Activated naive CD8-positive, alpha-beta T cell treated with anti-CD3 and anti-CD28 coated beads, Interleukin-2, amount 10 ng/mL, durations not matched to agents 7 days and 5 days (primary cell): ENCODE measurements at places on chromosomes 6 and 20.

DNA sequence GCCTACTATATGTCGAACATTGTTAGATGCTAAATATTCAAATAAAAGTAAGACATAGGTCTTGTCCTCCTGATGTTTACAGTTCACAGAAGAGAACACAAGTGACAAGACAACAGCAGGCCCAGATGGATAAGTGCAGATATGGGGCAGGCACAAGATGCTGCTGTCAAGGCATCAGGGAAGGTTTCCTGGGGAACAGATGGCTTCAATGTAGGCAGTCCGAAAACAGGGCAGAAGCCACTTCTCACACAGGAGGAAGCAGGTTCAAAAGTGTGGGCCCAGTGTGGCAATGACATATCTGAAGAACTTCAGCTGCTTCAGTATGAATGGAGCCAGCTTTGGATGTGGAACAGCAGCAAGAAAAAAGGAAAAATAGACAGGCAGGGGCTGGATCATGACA is 32.5 kb downstream of the HLA-DPB1 start:
- no peak for DNase-seq

GRCh38 chr6:25038999-25039398 is 103.2 kb upstream of the RIPOR2 start:
- no peak for DNase-seq

DNA sequence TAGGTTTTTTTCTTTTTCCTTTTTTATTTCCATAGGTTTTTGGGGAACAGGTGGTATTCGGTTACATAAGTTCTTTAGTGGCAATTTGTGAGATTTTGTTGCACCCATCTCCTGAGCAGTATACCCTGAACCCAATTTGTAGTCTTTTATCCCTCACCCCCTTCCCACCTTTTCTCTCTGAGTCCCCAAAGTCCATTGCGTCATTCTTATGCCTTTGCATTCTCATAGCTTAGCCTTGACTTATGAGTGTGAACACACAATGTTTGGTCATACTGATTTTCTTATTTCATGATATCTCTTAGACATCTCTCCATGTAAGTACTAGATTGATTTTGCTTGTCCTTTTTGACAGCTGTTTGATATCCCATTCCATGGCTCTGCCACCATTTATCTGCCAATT is 27.2 kb downstream of the TGM3 start:
- DNase-seq = no peak

DNA sequence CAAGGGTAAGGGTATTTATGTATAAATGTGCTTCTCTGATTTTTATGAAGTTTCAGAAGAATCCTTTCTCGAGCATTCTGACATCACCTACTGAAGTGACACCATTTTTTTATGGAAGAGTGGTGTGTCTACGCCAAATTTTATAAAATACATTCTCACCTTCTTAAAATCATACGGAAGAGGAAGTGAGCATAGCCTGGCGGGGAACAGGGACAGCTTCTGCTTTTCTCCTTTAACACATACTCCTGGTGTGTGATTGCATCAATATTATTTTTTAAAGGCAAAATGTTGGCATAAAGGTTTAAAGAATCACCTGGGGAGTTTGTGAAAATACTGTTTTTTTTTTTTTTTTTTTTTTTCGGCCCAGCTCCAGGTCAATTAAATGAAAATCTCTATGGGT is 733.6 kb upstream of the MAN1A1 start:
- DNase-seq = no peak

- no peak for DNase-seq
These were observed 29.5 kb downstream of the TOP1 start for GRCh38 chr20:41057999-41058673.

- no peak for DNase-seq
These were observed 88.5 kb downstream of the SOD2 start for GRCh38 chr6:159604443-159604956.

DNA sequence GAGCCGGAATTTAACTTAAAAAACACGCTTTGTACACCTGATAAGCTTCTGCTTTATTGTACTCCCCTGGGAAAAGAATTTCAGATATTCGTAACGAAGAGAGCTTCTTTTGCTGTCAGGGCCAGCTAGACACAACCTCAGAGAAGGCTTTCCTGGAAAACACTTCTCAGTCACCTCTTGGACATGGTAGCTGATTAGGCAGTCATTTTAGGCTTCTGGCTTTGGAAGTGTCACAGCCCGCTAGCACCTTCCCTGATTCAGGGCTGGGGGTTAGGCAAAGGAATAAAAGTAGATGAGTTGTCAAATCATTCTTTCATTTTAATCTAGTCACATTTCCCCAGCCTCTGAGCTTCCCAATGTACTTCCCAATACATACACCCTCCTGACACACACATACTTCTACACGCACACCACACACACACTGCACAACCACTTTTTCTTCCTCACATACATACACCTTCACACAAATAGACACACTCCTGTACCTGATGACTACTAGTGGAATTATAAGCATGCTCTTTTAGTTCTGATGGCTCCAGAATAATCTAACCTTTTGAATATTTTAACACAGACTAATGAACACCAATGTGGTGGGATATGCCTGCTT is 34.9 kb upstream of the TINAG start:
- no peak for DNase-seq

DNA sequence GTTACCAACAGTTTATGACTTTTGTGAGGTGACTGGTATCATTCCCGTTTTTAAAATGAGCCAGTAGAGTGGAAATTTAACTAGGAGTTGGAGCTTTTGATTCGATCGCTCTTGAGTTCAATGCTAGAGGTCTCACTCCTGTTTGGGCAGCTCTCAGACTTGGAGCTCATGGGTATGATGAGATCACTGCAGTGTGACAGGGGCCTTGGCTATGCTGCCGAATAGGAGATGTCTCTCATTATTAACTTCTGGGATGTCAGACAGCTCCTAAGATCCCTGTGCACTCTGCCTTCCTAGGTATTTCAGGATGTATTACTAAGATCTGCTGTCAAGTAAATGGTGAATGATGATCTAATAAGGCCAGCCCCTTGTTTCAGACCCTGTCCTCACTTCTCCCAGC is 20.4 kb downstream of the AKAP12 start:
- DNase-seq = no peak

DNA sequence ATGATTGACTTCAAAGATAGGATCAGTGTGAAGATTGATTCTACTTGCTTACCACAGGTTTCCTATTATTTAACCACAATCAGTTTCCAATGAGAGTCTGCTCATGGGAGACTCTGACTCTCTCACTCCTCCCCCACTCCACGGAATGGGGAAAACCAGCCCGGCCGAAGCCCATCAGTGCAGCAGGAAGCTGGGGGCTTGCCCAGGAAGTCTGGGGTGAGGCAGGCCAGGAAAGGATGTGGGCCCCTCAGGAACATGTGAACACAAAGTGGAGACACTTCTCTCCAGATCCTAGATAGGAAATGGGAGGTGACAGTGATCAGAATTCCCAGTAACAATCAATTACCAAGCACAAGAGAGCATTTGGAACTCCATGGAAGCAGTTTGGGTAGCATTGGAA is 144.2 kb downstream of the TTLL2 start:
- DNase-seq = no peak

GRCh38 chr20:54067606-54068174 is 2.7 kb downstream of the BCAS1 start:
- DNase-seq = no peak

GRCh38 chr6:36622901-36623546 is 28.9 kb downstream of the SRSF3 start:
- peak; percentile 29 for DNase-seq

- no peak for DNase-seq
These were observed 405 bp downstream of the RALGAPA2 start for GRCh38 chr20:20712004-20712473.

- DNase-seq = no peak
These were observed 831.2 kb downstream of the KIF16B start for GRCh38 chr20:15742087-15742486.

DNA sequence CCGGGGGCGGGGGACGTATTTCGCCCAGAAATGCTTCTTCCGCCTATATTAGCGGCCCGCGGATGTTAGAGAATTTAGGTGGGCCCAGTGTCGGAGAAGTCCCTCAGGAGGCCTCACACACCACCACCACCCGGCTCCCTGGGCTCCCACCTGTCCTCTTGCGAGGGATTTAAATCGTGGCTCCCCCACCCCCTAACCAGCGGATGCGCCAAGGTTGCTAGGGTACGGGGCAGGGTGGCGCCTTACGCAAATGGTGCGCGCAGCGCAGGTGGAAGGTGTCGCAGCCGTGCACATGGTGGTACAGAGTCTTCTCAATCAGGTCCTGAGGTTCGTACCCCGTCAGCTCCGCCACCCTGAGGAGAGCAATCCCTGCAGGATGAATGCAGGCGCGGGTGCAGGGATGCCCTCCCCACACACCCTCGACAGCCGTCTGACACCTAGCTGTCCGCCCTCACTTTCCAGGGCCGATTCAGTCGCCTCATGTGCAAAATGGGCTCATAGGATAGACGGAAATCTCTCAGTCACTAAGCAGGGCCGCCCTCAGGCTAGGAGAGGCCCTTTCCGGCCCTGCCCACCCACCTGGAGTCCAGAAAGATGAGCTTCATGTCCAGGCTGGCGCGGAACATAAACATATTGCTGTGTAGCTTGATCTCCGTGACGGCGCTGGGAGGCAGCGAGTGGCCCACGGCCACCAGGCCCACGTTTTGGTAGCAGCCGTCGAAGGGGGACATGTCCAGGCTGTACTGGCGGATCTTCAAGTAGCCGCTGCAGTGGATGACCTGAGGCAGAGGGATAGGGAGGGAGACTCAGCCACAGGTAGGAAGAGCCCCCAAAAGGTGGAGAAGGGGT is 16.6 kb downstream of the SIM1 start:
- DNase-seq = no peak

GRCh38 chr6:121849477-121849876 is 414.0 kb downstream of the GJA1 start:
- DNase-seq = no peak

GRCh38 chr6:144110210-144110609 is 14.8 kb upstream of the SF3B5 start:
- DNase-seq = no peak

- DNase-seq = no peak
These were observed 19.7 kb downstream of the VAPB start for GRCh38 chr20:58408603-58409246.

GRCh38 chr6:131353876-131354275 is 218.6 kb downstream of the AKAP7 start:
- DNase-seq = no peak

GRCh38 chr6:87261534-87261933 is 60.9 kb upstream of the SMIM8 start:
- no peak for DNase-seq

- DNase-seq = no peak
These were observed 21.8 kb downstream of the TGM2 start for GRCh38 chr20:38143238-38143645.

DNA sequence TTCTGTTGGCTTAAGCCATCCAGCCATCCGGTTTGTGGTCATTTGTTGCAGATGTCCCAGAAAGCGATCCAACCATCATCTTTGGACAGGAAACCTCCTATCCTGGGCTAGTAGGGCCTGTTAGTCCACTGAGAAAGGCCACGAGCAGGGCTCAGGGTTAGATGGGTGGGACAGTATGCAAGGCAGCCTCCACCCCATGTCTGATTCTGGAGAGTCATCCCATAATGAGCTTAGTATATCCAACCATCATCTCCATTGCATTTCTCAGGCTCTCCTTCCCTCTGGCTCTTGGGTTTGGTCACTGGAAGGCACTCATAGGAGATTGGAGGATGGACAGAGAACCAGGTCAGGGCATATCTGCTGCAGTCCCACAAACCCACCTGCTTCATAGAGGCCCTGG is 117.8 kb downstream of the LRFN2 start:
- no peak for DNase-seq

- no peak for DNase-seq
These were observed 558.2 kb upstream of the CITED2 start for GRCh38 chr6:139932671-139933070.

GRCh38 chr20:5000263-5001173 is 792 bp downstream of the SLC23A2 start:
- DNase-seq = peak; percentile 62

- no peak for DNase-seq
These were observed 66.9 kb downstream of the SYNJ2 start for GRCh38 chr6:158048589-158048988.

GRCh38 chr6:36873612-36874442 is 776 bp downstream of the PPIL1 start:
- DNase-seq = no peak

GRCh38 chr6:139354189-139354588 is 20.3 kb downstream of the CITED2 start:
- no peak for DNase-seq

- DNase-seq = no peak
These were observed 484.0 kb downstream of the C6orf118 start for GRCh38 chr6:164825386-164825785.

DNA sequence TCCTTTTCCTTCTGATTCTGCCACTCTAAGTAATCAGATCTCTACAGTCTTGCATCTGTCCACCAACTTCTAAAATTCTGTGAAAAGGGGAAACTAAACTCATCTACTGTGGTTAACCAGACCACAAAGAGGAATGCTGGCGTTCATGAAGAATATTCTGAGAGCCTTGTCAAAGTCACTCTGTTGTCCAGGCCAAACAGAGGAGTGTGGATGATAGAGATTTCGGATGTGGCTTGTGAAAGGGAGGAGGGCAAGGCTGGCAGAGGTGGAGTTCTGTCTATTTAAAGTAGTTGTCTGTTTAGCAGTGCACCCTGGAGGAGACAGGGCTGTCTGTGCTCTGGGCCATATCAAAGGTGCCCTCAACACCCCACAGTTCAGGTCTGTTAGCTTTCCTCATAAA is 33.9 kb downstream of the CCN2 start:
- DNase-seq = no peak

DNA sequence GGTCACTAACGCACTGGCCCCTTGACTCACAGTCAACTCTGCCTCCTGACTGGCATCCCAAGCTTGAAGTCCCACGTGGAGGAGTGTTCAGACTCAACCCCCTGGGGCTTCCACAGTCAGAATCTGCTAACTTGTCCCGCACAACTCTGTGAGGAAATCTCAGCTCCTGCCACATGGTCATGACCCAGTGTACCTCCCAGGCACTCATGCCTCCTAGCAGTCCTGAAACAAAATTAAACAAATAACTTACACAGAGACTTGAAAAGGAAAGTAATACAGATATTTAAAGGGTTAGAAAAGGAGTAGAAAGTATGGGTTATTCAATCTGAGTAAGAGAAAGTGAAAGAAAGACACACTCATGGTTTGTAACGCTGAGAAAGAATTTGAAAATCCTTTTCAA is 134.9 kb downstream of the GMDS start:
- no peak for DNase-seq

- no peak for DNase-seq
These were observed 374.8 kb downstream of the QKI start for GRCh38 chr6:163789199-163789810.

DNA sequence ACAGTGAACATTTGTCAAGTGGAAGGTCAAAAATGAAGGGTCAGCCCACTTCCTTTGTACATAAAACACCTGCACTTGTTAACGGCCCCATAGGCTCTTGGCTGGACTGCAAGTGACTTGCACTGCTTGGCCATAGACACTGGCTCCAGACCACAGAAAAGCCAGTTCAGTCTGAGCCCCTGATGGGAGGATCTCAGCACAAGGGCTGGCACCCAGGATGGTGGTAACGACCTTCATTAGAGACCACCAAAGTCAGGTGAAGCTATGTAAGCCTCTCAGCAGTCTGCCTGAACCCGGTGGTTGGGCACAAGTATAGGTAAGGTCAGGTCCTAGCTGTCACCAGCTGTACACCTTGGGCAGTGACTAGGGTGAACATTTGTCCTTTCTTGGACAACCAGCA is 16.1 kb downstream of the PLAGL2 start:
- no peak for DNase-seq
